ENCODE measurements at places on chromosomes 2 and 18.

GRCh38 chr18:4543711-4544110, 88.6 kb upstream of the DLGAP1 start:
- DNase-seq, result no peak

GRCh38 chr2:103789381-103790095, 1027.7 kb downstream of the TMEM182 start:
- DNase-seq, result peak; percentile 25

DNA sequence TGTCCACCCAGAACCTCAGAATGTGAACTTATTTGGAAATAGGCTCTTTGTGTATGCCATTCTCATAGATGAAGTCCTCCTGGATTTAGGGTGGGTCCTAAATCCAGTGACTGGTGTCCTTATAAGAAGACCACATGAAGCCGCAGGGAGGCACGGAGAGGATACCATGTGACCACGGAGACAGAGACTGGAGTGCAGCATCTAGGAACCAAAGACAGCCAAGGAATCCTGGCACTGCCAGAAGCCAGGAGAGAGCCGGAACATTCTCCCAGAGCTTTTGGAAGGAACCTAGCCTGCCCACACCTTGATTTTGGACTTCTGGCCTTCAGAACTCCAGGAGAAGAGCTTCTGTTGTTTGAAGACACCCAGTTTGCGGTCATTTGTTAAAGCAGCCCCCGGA, 49.7 kb downstream of the ARL4C start:
- DNase-seq, result no peak

GRCh38 chr18:56152551-56153310, 485.7 kb downstream of the TXNL1 start:
- no peak for DNase-seq

- DNase-seq, result no peak
Observed at GRCh38 chr18:63318889-63319382, 633 bp downstream of the BCL2 start.

DNA sequence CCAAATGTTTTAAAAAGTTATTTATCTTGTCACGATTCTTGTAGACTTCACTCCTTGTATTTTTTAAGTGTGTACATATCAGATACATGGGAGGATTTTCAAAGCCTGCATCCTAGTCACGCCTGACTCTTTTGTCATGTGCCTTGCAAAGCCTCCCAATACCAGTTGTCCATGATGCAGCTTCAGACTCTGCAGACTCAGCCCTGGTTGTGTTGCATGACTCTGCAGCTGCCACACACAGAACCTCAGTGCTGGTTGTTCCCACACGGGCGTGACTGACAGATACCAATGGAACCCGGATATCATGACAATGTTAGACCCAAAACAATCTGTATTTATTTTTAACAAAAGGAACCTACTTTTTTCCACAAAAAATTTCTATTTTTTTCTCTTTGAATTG, 38.2 kb downstream of the TPO start:
- DNase-seq, result no peak

- no peak for DNase-seq
Observed at GRCh38 chr2:219628986-219629901, 1.8 kb downstream of the SLC4A3 start.

GRCh38 chr2:44578471-44579093, 216.8 kb downstream of the CAMKMT start:
- no peak for DNase-seq

- DNase-seq, result no peak
Observed at GRCh38 chr2:46351750-46352138, 54.5 kb downstream of the EPAS1 start.

- no peak for DNase-seq
Observed at GRCh38 chr18:3824101-3824500, 374.1 kb downstream of the TGIF1 start.

- no peak for DNase-seq
Observed at GRCh38 chr2:145919477-145919876, 1399.6 kb upstream of the ZEB2 start.

GRCh38 chr2:29502460-29502911, 387.3 kb downstream of the CLIP4 start:
- no peak for DNase-seq

- no peak for DNase-seq
Observed at GRCh38 chr2:194705398-194705797, 951.6 kb upstream of the SLC39A10 start.

- no peak for DNase-seq
Observed at GRCh38 chr18:44870631-44871502, 190.2 kb downstream of the SETBP1 start.

DNA sequence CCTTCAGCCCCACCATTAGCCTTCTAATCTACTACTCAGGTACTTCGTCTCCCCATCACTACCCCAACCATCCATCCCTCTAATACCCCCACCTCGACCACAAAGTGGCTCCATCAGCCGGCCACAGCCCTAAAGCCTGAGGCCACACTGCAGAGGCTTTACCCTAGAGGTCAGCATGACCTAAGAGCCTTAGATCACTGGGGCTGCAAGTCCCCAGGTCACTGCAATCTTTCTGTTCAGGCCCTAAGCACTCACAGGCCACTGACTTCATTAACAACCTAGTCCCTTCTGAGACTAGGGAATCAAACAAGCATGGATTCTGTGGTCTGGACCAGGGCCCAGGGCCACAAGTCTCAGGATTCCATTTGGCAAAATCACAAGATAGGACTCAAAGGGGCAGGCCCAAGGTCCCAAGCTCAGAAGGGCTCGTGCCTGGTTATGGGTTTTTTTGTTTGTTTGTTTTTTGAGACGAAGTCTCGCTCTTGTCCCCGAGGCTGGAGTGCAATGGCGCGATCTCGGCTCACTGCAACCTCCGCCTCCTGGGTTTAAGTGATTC, 37.0 kb upstream of the PKDCC start:
- DNase-seq, result no peak

DNA sequence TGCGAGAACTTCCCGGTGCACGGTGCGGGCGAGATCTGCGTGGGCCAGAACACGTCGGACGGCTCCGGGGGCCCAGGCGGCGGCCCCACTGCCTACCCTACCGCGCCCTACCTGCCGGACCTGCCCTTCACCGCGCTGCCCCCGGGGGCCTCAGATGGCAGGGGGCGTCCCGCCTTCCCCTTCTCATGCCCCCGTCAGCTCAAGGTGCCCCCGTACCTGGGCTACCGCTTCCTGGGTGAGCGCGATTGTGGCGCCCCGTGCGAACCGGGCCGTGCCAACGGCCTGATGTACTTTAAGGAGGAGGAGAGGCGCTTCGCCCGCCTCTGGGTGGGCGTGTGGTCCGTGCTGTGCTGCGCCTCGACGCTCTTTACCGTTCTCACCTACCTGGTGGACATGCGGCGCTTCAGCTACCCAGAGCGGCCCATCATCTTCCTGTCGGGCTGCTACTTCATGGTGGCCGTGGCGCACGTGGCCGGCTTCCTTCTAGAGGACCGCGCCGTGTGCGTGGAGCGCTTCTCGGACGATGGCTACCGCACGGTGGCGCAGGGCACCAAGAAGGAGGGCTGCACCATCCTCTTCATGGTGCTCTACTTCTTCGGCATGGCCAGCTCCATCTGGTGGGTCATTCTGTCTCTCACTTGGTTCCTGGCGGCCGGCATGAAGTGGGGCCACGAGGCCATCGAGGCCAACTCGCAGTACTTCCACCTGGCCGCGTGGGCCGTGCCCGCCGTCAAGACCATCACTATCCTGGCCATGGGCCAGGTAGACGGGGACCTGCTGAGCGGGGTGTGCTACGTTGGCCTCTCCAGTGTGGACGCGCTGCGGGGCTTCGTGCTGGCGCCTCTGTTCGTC, 1.7 kb downstream of the FZD7 start:
- no peak for DNase-seq

DNA sequence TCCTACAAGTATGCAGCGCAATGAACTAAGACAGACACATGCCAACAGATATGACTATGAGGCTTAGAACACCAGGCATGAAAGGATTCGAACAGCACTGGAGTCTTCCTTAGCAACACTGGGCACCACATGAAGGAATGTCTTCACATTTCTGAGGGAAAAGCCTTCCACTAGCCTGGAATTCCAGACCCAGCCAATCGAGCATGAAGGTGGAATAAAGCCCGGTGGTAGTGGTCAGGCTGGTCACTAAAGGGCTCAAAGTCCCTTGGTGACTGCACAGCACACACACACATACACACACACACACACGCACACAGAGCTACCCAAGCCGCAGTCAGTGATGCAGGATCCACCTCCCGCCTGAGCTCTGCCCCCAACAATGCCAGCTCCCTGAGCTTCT, 19.7 kb upstream of the SFXN5 start:
- no peak for DNase-seq

DNA sequence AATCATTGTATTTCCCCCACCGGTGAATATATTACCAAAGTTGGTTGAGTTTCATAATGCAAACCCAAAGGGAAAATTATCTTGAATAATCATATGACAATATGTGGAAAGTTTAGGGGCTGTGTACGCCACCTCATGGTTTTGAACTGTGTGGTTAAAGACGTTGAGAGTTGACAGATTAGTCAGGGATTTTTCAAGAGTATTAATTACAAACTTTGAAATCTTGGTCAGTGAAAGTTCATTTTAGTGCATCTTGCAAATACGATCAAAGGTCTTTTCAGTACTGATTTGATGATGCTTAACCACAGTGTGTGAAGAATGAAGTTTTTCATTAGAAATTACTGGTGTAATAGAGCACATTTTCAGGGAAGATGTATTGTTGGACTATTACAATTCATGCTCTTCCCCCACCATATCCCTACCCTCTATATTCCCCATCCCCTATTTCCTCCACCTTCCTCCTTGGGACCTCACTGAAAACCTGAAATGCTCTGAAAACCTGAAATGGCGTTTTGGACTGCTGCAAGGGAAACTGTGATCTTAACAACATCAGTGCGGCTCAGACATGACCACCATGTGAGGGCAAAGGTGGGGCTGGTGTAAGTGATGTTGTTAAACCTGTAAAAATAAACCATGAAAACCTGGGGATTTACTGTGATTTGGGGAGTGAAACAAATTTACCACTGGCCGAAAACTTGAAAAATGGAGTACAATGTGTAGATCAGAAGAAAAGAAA, 4.5 kb upstream of the BCL2L11 start:
- DNase-seq, result no peak

- DNase-seq, result no peak
Observed at GRCh38 chr2:85994421-85994777, 105.6 kb upstream of the ST3GAL5 start.

DNA sequence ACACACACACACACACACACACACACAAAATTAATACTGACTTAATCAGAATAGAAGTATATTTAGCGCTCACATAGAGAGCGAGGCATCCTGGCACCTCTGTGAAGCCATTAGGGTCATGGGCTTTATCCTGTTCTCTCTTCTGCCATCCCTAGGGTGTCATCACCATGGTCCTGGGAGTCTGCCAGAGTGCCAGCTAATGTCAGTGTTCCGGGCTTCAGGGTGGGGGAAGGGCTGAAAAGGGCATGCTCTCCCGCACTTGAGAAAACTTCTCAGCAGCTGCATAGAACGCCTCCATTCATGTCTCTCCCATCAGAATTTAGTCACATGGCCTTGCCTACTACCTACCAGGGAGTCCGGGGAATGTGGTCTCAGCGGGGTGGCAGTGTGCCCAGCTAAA, 19.7 kb upstream of the DYNC2LI1 start:
- no peak for DNase-seq

DNA sequence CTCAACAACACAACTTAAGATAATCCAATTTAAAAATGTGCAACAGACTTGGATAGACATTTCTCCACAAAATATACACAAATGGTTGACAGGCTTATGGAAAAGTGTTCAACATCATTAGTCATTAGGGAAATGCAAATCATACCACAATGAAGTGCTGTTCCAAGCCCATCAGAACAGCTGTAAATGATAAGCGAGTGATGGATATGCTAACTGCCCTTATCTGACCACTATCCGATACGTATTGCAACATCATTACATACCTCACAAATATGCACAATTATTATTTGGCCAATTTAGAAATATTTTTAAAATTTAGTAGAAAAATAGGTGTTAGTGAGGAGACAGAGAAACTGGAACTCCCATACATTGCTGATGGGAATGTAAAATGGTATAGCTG, 62.2 kb downstream of the PPP4R1 start:
- DNase-seq, result no peak

GRCh38 chr2:64404002-64404731, 49.8 kb upstream of the LGALSL start:
- peak; percentile 72 for DNase-seq

GRCh38 chr2:189046320-189046719, 72.1 kb downstream of the COL3A1 start:
- DNase-seq, result no peak

GRCh38 chr2:196587739-196588138, 51.8 kb upstream of the CCDC150 start:
- no peak for DNase-seq

- DNase-seq, result no peak
Observed at GRCh38 chr2:121400201-121400600, 115.2 kb upstream of the TFCP2L1 start.

DNA sequence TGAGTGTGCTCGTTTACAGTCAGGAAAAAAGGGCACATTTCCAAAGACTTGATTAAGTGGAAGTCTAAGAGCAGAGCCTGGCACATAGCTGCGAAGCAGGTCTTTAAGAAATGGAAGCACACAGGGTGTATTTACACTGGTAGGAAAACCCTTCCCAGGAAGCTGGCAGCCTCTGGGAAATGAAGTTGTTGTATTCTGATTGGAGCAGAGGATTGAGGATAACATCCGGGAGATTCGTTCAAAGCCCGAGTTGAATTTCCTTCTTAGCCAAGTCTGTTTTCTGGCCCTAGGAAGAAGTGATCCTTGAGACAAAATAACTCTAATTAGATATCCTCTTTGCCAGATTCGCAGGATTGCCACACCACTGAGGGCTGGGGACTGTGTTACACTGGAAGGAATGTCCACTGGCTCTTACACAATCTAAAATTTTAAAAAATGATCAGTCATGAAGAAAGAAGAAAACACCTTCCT, 75.9 kb downstream of the ITGB1BP1 start:
- no peak for DNase-seq

DNA sequence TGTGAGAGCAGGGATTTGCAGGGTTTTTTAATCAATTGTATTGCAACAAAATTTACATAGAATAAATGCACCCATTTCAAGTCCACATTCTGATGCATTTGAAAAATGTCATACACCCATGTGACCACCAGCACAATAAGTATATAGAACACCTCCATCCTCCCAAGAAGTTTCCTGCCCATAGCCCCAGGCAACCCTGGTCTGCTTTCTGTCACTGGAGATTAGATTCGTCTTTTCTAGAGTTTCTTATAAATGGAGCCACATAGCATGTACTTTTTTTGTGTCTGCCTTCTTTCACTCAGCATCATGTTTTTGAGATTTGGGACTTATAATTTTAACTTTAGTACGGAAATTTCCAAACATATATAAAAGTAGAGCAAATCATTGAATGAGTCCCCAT, 127.2 kb upstream of the EPAS1 start:
- DNase-seq, result no peak
